ENCODE measurements at places on chromosomes 7 and 10. TPM values are rescaled to one million over a fixed set of nuclear protein-coding genes. Genes with fewer than 3 reads are reported as not detected.

ASNS gene
- total RNA-seq = 53.6 TPM

TRPV5 gene
- total RNA-seq = not detected

FAM241B gene
- total RNA-seq = 9.8 TPM

DCLRE1C gene
- 13.4 TPM for total RNA-seq

DNA sequence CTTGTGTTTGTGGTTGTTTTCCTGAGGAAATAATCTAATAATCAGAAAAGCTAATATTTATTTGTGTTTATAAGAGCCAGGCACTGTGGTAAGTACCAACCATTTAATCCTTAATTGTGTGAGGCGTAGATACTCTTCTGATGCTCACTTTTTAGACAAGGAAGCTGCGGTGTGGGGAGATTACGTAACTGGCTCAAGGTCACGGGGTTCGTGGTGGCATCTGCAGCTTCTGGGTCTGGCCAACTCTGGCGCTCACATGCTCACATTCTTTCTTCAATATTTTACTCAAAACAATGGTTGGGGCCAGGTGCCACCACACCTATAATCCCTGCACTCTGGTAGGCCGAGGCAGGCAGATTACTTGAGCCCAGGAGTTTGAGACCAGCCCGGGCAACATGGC lies 77.6 kb downstream of the RALA start:
- DNase-seq = no peak

DNA sequence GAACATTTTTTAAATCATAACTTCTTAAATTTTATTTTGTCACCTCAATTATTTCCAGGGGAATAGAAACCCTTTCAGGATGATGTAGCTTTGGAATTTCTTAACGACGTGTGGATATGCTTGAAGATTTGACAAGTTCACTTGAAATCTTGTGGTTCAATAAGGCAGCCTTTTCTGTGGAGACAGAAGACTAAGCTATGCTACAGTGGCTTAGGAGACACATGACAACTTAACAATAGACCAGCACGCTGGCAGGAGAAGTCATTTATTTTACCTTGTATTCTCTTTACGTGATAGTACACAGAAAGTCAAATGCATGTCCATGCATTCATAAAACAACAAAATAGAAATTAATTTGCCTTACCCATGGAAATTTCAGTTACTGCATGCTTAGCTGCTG lies 181.6 kb downstream of the GRM3 start:
- DNase-seq = no peak

DNA sequence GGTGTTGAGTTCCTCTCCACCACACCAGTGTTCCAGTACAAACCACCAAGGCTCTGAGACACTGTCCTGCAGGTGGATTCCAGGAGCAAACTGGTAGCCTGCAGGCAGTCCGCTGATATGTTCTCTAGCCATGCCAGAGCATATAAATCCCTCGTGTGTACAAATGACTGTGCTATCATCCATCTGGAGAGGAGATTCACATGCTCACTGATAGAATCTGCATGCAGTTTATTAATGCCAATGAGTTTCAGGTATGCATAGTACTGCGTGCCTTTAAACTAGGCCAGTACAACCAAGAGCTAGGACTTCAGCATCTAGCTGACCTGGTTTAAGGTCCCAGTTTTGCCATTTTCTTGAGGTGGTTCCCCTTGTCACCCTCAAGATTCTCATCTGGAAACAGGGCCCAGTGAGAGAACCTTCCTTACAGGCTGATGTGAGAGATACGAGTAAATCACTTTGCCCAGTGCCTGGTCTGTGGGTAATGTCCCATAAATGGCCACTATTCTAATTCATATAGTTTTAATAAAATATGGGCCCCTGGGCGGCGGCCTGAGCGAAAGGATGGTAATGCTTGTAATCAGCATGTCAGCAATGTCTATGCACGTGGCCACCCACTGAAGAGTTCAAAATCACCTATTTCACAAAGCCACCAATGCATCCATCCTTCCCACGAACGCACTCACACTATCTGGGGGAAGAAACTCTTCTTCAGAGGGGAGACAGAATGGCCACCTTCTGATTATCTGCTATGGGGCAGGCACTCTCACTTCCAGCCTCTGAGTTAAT lies 268.0 kb upstream of the ZMIZ1 start:
- DNase-seq = no peak

- no peak for DNase-seq
Observed at GRCh38 chr7:38934051-38934450, 25.1 kb upstream of the VPS41 start.
